ENCODE measurements at places on chromosomes 7 and 10. TPM values are rescaled to one million over a fixed set of nuclear protein-coding genes. Genes with fewer than 3 reads are reported as not detected.

DNA sequence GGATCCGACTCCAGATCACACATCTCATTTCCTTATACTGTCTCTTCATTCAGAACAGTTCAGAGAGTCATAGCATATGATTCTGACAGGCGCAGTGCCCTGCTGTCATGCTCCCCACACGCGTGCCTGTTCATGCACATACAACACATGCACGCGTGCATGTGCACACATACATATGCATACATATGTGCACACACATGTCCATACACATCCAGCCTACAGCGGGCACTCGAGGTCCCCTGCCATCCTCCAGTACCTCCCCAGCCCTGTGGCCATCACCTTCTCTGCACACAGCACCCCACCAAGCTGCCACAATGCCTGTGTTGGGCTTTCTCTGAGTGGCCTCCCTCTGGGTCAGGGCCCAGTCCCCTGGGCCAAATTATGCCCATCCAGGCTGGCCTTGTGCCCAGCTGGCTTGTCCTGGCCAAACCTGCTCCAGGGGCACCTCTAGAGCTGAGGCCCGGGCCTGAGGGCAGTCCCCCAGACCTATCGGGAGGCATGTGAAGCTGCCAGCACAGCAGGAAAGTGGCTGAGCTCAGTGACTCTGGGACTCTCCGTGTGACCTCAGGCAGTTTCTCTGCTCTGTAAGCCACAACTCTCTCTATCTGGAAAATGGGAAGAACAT, 49.4 kb upstream of the RET start:
- no peak for DNase-seq

The CFAP43 gene
- total RNA-seq: not detected

- no peak for DNase-seq
Measured at GRCh38 chr7:142329062-142329790, 71.4 kb upstream of the PRSS58 start.

The FMC1 gene
- 6.4 TPM for total RNA-seq

The PTER gene
- 6.9 TPM for total RNA-seq

DNA sequence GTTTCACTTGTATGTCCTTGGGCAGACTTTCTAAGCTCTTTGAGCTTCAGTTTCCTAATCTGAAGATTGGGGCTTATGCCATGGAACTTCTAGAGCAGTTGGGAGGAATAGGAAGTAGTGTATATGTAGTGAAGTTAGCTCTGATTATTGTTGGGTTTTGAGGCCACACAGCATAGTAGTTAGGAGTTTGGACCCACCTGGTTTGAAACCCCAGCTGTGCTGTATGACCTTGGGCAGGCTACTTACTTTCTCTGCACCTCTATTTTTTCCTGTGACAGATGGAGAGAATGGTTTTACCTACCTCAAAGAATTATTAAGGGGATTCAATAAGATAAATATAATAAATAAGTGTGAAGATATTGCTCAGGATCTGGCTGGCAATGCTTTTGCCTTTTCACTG, 61.4 kb upstream of the ADRB1 start:
- DNase-seq: no peak

The RGR gene
- total RNA-seq: not detected

The POLR2J gene
- total RNA-seq: 20.8 TPM

The LRRC4 gene
- total RNA-seq: 0.56 TPM

- no peak for DNase-seq
Measured at GRCh38 chr7:69199661-69200060, 398.6 kb upstream of the AUTS2 start.

DNA sequence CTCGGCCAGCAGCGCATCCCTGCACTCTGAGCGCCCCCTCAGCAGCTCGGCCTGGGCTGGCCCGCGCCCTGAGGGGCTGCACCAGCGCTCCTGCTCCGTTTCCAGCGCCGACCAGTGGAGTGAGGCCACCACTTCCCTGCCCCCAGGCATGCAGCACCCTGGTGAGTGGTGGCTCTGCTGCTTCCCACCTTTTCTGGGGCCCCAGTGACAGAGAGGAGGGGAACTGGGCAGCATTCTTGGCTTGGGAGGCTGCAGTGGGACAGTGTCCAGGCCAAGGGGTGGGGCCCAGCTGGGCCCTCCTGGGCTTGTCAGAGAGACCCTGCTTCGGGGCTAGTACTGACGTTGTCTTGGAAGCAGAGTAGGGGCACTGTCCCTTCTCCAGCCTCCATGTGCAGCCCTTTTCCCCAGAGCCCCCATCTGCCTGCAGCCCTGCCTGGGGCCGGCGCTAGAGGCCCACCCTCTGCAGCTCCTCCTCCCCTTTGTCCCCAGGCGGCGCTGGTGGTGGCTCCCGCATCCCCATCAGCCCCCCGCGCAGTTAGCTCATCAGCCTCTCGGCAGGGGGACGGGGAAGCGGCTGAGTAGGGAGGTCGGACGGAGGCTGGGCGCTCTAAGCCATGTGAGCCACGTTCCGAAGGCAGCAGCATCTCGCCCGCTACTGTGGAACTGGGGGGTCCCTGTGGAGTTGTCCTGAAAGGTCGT, 29.2 kb downstream of the GBX1 start:
- DNase-seq: no peak

The RBP4 gene
- total RNA-seq: not detected

GRCh38 chr10:6311700-6312330, 109.1 kb downstream of the PFKFB3 start:
- DNase-seq: no peak
